ENCODE measurements at places on chromosomes 5 and 9.

DNA sequence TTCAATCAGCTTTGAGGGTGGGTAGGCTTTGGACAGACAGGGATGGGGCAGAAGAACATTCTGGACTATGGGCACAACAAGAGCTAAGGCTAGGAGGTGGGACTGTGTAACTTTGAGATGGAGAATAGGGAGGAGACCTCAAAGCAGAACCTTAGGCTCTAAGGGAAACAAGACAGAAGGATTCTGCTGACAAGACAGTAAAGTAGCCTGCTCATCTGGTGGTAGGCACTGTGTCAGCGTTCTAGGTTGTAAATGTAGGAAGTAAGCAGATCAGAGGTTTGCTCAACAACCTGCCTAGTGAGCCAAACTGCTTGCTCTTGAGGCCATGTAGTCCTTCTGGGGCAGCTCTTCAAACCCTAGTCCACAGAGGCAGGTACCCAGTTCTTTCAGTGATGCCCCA, 15.0 kb upstream of the IL12B start:
- peak; percentile 40 for DNase-seq

DNA sequence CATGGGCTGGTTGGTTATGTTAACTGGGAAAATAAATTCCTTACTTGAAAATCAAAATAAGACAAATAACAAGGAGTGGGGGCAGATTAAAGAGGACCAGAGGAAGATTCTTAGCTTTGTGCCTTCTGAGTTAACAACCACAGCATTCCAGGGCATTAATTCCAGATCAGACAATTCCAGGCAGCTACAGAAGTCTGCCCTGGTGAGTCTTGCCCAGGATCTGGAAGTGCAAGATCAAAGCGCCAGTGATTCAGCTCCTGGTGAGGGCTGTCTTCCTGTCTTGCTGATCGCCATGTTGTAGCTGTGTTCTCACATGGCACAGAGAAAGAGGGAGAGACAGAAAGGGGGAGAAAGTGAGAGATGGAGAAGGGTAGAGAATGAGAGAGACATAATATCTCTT, 65.6 kb downstream of the ANXA2R start:
- DNase-seq: no peak

- peak; percentile 89 for DNase-seq
Observed at GRCh38 chr5:181243564-181244343, at the start of gene RACK1. TSS of gene RACK1 (minus strand) at chr5:181243906. CDS start at chr5:181243800, 106 bp downstream.

DNA sequence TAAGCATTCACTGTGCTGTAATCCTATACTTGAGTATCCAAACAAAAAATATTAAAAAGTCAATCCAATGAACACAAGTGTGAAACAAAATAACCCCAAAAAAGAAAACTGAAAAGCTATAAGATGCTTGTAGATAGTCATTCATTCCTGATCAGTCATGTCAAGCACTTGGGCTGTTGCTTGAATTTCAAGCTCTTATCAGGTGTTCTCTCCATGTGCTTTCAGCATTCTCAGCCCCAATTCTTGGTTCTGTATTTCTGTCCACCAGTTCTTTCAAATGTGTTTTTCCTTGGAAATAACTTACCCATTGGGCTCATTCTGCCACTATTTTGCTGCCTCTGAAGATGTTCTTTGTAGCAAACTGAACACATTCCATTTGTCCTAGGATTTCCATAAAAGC, 4.7 kb downstream of the ZFAND5 start:
- DNase-seq: no peak

GRCh38 chr9:129989740-129990139, 53.2 kb downstream of the FNBP1 start:
- DNase-seq: no peak

- no peak for DNase-seq
Observed at GRCh38 chr5:176481711-176482110, 33.5 kb downstream of the FAF2 start.

DNA sequence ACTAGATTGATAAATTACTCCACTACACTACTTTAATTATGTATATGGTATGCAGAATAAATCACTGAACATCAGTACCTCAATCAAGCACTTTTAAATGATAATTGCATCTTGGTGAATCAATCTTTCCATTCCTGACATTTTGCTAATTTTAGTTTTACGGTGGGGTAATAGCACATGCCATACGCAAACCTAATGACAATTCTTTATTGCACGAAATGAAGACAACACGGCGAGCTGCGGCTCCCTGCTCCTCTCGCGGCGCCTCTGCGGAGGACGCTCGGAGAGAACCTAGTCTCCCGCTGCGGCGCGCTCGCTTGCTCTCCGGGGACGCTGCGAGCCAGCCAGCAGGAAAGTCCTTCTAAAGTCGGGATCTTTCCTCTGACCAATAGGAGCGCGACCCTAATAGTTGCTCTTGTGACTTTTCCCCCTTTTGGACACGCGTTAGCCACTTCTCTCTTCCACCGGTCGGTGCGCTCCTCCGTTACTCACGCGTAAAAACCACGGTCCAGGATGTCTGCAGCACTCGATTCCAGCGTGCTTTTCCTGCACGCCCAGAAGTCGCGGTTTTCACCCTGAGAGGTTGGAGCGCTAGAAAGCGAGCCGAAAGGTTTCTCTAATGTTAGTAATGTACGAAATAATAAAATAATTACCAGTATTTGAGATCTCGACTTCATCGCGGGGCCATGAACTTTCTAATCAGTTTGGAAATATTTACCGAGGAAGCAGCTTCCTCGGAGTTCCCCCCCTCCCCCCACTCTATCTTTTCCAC, 1.0 kb upstream of the MEF2C start:
- no peak for DNase-seq

DNA sequence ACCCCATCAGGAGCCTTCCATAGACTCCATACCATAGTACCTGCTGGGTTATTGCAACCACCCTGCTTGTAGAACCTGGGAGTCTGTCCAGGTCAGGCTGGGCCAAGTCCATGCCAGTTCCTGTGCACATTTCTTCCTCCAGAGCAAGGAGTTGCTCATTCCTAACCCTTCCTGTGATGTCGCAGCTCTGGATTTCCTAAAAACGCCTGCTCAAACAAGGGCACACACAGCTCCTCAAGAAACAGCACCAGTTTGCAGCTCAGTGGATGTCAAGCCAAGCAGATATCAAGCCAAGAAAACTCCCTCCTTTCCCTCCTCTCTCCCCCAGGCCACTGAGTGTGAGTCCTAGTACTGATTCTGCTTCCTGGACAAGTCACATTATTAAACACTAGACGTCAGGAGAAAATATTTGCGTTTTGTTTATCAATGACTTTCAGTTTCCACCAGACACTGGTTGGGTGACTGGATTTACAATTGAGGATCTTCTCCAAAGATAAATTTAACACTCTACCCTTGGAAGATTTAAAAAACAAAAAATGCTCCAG, 59.6 kb downstream of the SLC1A1 start:
- DNase-seq: no peak

DNA sequence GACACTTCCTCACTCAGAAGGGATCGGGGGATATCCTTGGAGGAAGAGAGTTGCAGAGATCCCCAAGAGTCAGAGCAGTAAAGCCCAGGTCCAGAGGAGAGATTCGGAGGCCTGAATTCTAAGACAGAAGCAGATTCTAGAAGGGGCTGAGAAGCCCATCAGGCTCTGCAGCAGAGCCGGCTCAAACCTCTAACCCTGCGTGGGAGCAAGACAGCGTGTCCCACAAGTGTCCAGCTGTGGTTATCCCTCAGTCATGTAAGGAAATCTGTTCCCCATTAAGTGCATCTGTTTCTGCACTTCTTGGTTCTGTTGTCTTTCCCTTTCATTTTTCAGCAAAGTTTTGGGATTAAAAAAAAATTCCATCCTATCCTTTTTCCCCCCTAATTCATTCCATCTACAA, 4.8 kb upstream of the DIAPH1 start:
- no peak for DNase-seq

GRCh38 chr5:31819926-31820516, 181.1 kb downstream of the PDZD2 start:
- DNase-seq: no peak

DNA sequence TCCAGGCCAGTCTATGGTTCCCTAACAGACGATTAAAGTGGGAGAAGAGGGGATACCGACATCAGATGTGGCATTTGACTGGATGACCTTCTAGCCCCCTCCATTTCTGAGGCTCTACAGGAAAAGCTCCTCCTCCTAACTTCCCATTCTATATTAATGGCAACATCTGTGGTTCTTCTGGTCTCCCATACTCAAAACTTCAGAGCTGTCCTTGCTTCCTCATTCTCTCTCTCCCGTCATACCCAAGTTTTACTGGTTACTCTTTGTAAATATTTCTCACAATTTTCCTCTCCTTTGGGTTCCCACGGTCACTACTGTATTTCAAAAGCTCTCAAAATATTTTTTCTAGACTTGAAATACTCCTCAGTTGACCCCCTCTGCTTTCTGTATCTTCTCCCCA, 36.0 kb upstream of the IL7R start:
- DNase-seq: no peak

DNA sequence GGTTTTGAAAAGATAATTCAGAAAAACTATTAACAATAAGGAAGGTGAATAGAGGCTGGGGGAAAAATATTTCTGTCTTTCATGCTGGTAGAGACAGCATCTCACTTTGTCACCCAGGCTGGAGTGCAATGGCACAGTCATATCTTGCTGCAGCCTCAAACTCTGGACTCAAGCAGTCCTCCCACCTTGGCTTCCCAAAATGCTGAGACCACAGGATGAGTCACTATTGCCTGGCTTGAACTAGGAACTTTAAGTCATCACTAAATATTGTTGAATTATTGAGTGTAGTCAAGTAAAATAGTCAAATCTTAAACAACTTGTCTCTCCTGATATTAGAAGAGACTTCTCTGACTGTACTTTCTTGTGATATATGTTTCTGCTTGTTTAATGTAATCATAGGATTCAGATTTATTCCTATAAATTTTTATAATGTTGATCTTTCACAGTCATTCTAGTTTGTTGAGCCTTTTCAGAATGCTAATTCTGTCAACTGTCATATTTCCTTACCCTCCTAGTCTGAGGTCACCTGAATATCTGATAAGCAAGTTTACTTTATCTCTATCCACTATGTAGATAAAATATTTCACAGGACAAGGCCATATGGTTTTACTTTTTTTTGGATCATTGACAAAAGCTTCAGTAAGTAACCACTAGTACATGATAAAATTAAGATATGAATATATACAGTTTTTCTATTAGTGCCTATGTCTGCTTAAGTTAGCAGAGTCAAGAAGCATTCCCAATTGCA, 1696.5 kb downstream of the MAT2B start:
- DNase-seq: no peak

- no peak for DNase-seq
Observed at GRCh38 chr9:32698706-32699277, 63.3 kb upstream of the TAF1L start.

GRCh38 chr5:160339406-160340130, 27.2 kb upstream of the CCNJL start:
- no peak for DNase-seq

- DNase-seq: peak; percentile 49
Observed at GRCh38 chr9:114484854-114485443, 20.3 kb downstream of the WHRN start.

GRCh38 chr9:72905514-72906480, 47.1 kb downstream of the ALDH1A1 start:
- no peak for DNase-seq

- DNase-seq: no peak
Observed at GRCh38 chr9:92669527-92669889, 423 bp downstream of the IPPK start.

DNA sequence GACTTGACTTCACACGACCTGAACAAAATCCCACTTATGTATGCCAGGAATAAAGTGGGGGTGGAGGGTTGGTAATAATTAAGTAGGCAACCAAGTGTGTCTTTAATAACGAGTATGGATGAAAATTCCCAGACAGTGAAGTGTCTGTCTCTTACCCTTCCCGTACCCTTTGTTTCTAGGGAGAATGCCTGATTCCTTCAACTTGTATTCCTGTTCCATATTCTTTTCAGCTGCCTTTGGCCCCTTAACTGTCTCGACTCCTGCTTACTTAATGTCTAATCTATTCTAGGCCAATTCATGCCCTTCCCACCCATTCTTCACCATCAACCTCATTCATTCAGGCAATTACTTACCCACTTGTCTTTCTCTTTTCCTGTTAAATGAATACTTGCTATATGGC, 380.5 kb downstream of the RAB3C start:
- no peak for DNase-seq

GRCh38 chr9:93326654-93327053, 124.8 kb upstream of the FAM120A start:
- no peak for DNase-seq

GRCh38 chr5:130762031-130762430, 403.0 kb downstream of the HINT1 start:
- DNase-seq: no peak

GRCh38 chr9:33649463-33649862, 125.4 kb downstream of the ANKRD18B start:
- no peak for DNase-seq

DNA sequence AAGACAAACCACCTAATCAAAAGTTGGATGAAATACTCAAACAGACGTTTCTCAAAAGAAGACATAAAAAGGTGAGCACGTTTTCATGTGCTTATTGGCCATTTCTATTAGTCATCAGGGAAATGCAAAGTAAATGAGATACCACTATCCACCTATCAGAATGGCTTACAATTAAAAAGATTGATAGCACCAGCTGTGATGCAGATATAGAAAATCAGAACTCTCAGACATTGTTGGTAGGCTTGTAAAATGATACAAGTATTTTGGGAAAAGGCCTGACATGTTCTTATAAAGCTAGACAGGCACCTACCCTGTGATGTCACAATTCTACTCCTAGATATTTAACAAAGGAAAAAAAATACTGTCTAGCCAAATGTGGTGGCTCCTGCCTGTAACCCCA, 44.0 kb upstream of the SLC30A5 start:
- no peak for DNase-seq

GRCh38 chr5:88539693-88540365, 271.2 kb upstream of the TMEM161B start:
- no peak for DNase-seq

- no peak for DNase-seq
Observed at GRCh38 chr5:126741361-126741760, 35.6 kb upstream of the LMNB1 start.
